ENCODE measurements at places on chromosomes 6 and 20. TPM values are rescaled to one million over a fixed set of nuclear protein-coding genes. Genes with fewer than 3 reads are reported as not detected.

DNA sequence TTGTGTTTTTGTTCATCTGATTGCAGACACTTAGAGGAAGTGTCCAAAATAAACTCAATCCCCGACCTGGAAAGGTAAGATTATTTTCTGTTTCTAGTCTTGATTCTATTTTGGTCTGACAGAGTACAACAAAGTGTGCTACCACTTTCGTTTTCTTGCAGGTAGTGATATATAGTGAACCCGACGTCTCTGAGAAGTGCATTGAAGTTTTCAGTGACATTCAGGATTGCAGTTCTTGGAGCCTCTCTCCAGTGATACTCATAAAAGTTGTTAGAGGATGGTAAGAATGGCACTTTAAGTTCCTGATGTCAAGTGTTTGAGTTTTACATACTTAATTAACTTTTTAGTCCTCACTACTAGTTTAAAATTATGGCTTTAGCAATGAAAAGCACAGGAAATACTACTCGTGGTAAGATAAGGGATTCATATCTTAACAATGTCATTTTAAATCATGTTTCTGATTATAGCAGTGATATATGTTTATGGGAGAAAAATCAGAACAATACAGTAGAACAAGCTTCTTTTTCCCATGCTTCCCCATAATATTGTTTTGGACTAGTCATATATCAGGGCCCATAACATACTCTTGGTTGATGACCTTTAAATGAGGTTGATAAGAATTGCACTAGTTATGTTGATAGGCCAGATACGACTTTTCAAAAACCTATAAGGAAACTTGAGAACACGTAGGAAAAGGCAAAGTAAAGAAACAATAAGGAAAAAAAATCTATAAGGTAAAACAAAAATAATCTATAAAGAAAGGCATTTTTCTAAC, 104.0 kb downstream of the RTN4IP1 start:
- DNase-seq = no peak

DNA sequence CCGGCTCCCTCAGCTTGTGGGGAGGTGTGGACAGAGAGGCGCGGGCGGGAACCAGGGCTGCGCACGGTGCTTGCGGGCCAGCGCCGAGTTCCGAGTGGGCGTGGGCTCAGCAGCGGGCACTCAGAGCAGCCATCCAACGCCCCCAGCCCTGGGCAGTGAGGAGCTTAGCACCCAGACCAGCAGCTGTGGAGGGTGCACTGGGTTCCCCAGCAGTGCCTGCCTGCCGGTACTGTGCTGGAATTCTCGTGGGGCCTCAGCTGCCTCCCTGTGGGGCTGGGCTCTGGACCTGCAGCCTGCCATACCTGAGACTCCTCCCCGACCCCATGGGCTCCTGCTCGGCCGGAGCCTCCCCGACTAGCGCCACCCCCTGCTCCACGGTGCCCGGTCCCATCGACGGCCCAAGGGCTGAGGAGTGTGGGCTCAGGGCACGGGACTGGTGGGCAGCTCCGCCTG, 92.7 kb downstream of the MANEA start:
- DNase-seq = no peak

The TNNC2 gene
- 0.95 TPM for polyA plus RNA-seq

DNA sequence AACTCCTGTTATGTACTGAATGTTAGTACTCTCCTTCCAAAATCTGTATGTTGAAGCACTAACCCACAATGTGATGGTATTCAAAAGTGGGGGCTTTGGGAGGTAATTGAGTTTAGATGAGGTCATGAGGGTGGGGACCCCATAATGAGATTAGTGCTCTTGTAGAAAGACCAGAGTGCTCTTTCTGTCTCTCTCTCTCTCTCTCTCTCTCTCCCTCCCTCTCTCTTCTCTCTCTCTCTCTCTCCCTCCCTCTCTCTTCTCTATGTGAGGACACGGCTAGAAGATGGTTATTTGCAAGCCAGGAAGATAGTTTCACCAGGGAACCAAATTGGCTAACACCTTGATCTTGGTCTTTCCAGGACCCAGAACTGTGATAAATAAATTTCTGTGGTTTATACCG, 107.4 kb downstream of the TBX18 start:
- DNase-seq = no peak

The CDH22 gene
- polyA plus RNA-seq = 0.05 TPM

The LCA5 gene
- 11.6 TPM for polyA plus RNA-seq

The ASIP gene
- not detected for polyA plus RNA-seq

The QRSL1 gene
- polyA plus RNA-seq = 14.9 TPM

The NT5E gene
- polyA plus RNA-seq = 3.2 TPM

The TBXT gene
- not detected for polyA plus RNA-seq

The MUCL3 gene
- 0.13 TPM for polyA plus RNA-seq

DNA sequence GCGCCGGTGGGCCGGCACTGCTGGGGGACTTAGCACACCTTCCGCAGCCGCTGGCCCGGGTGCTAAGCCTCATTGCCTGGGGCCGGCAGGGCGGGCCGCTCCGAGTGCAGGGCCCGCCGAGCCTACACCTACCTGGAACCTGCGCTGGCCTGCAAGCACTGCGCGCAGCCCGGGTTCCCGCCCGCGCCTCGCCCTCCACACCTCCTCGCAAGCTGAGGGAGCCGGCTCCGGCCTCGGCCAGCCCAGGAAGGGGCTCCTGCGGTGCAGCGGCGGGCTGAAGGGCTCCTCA, 10.7 kb upstream of the MPC1 start:
- DNase-seq = no peak

- no peak for DNase-seq
Measured at GRCh38 chr20:10111959-10112250, 77.1 kb downstream of the ANKEF1 start.

DNA sequence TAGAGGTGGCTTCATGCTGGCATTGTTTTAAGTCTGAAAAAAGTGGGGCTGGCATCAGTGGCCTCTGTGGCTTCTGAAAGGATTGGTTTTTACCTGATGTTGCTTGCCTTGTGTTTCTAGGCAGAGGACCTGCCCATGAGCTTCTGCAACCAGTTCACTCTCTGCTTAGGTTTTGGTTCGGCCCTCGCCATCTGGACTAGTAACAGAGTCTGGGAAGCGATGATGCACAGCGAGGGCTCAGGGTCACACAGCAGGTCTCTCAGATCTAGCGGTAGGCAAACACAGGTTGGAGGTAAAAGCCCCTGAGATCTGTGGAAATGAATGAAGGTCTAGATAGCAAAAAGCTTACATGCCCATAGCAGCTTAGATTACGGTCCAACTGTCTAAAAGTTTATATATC, 6.8 kb upstream of the RBL1 start:
- DNase-seq = no peak

- no peak for DNase-seq
Measured at GRCh38 chr6:56148488-56149186, 98.7 kb downstream of the COL21A1 start.

DNA sequence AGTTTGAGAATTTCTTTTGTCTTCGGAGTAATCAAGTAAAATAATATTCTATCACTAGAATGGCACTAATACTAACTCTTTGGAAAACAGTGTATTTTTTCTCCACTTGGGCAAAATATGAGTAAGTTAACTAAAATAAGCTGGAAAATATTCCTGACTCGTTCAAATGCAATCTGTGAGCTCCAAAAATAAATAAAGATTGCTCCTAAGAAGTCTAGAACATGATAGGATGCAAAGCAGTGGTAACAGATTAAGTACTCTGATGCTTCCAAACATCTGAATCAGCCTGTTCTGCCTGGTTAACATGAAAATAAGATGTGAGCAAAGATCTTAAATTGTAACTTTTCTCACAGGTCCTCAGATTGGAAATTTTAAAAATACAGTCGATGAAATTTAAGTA, 285.1 kb upstream of the ID4 start:
- DNase-seq = no peak

The UNC5CL gene
- 4.7 TPM for polyA plus RNA-seq

DNA sequence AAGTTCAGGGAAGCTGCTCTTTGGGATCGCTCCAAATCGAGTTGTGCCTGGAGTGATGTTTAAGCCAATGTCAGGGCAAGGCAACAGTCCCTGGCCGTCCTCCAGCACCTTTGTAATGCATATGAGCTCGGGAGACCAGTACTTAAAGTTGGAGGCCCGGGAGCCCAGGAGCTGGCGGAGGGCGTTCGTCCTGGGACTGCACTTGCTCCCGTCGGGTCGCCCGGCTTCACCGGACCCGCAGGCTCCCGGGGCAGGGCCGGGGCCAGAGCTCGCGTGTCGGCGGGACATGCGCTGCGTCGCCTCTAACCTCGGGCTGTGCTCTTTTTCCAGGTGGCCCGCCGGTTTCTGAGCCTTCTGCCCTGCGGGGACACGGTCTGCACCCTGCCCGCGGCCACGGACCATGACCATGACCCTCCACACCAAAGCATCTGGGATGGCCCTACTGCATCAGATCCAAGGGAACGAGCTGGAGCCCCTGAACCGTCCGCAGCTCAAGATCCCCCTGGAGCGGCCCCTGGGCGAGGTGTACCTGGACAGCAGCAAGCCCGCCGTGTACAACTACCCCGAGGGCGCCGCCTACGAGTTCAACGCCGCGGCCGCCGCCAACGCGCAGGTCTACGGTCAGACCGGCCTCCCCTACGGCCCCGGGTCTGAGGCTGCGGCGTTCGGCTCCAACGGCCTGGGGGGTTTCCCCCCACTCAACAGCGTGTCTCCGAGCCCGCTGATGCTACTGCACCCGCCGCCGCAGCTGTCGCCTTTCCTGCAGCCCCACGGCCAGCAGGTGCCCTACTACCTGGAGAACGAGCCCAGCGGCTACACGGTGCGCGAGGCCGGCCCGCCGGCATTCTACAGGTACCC, at the start of gene ESR1:
TSS of gene ESR1 (plus strand) at position 170 of the 858 bp plus-strand sequence. CDS start at position 401, 231 bp downstream.
- no peak for DNase-seq

The PRR18 gene
- polyA plus RNA-seq = 0.40 TPM

The TRIM15 gene
- polyA plus RNA-seq = 0.16 TPM

- no peak for DNase-seq
Measured at GRCh38 chr20:48908656-48909319, 12.7 kb upstream of the ARFGEF2 start.

- no peak for DNase-seq
Measured at GRCh38 chr6:136525586-136526195, 24.5 kb downstream of the MAP7 start.

The HSPA1L gene
- 3.6 TPM for polyA plus RNA-seq

The CYP39A1 gene
- polyA plus RNA-seq = 8.6 TPM

Measured in left renal cortex interstitium (tissue), 4 donors.